Stimulated activated CD4-positive, alpha-beta T cell treated with anti-CD3 and anti-CD28 coated beads, Interleukin-2, amount 100 ng/mL, for 24 hours (primary cell): ENCODE measurements at places on chromosomes 3 and 15.

GRCh38 chr15:100994597-100995446 lies 75.7 kb downstream of the LRRK1 start:
- no peak for DNase-seq

GRCh38 chr3:20458994-20459716 lies 273.1 kb upstream of the SGO1 start:
- no peak for DNase-seq

DNA sequence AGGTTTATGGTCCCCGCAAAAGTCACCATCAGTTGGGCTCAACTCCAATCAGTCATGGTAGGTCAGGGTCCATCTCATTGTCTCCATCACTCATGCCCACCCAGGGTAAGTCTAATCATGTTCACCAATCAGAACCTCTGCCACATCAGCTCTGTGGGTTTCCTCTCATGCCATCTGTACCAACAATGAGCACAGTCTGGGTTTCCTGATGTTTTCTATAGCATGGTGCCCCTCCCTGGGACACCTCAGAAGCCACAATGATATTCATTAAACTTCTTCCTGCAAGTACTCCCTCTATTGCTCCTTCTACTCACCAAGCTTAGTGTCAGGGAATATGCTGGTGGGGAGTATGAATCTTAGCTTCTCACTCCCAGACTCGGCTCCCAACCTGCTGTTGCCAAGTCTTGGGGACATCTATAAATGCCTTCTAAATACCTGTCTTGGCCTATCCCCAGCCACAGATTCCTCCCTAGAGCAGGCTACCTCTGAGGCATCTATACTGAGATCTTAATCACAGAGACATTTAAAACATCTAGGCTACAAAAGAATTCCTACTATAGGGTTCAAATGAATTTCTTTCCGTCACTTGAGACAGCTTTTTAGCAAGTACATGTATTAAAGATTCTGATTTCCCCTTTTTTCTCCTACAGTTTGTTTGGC lies 5.0 kb upstream of the CCR2 start:
- no peak for DNase-seq

DNA sequence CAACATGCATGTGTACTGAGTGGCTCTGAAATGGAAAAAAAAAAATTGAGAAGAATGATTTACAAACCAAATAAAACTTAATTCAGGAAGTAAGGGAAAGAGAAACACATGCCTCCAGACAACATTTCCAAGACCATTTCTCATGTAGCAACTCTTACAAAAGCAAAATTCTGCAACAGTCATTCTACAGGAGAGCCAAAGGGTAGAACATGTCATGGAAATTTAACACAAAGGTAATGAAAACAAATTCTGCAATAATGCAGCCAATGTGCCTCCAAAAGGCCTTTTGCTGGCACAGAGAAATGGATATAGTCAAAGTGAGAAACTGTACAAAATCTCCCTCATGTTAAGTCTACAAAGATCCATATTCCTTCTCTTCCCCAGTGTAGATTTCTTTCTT lies 4.0 kb downstream of the PEX11A start:
- no peak for DNase-seq

DNA sequence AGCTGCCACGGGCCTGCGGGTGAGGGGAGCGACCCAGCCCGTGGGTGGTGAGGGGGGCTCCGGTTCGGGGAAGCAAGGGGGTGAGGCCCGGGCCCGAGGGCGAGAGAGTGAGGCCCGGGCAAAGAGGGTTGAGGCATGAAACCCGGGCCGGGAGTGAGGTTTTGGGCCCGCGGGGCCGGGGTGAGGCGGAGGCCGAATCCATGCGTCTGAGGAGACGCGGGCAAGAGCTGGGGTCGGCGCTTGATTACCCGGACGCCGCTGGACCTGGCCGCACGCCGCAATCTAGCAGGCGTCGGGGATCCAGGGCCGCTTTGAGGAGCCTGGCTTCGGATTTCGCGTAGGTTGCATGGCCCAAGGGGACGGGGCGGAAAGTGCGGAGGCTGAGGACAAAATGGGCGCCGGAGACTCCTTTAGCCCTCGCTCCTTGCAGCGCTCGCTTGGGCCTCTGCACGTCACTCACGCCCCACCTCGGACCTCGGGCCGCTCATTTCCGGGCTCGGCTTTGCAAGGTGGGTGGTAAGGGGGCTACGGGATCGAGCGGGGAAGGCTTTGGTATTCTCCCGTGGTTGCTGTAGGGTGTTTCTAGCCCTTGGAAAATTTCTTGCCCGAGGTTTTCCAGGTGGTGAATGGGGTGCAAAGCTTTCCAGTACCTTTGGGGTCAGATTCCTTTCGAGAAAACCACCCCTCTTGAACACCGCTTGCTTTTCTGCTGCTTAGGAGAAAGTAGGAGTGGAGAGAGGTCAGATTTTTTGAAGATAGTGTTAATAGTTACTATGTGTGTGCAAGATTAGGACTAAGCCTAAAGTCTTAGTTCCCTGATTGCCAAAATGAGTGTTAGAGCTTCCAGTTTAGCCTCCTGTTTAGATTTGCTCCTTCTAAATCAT lies 827 bp downstream of the SLC25A36 start:
- DNase-seq: peak; percentile 41

GRCh38 chr3:108603691-108604090 lies 14.2 kb downstream of the DZIP3 start:
- no peak for DNase-seq

- no peak for DNase-seq
Observed at GRCh38 chr15:50257332-50257731, 8.2 kb downstream of the HDC start.

DNA sequence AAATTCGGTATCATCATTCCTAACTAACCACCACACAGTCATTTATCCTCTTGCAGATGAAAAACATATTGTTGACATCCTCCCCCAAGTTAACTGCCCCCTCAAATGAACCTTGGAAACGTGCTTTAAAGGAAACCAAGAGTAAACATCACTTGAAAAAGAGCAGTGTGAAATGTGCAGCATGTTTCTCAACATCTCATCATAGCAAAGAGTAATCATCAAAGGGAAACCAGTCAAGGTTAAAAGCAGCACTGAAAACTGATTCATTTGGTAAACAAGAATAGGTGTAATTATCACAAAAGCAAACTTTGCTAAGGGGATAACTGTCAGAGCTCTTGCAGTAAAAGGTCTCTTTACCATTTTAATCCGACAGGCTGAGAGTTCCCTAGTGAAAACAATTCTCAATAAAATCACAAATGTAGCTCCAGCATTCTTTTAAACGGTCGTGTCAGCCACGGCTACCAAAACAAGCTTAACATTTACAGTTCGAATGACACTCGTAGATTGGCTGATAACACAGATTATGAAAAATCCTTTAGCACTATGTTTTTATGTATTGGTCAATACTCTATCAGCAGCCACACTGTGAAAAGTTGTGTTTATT lies 461.0 kb downstream of the GBE1 start:
- DNase-seq: no peak

DNA sequence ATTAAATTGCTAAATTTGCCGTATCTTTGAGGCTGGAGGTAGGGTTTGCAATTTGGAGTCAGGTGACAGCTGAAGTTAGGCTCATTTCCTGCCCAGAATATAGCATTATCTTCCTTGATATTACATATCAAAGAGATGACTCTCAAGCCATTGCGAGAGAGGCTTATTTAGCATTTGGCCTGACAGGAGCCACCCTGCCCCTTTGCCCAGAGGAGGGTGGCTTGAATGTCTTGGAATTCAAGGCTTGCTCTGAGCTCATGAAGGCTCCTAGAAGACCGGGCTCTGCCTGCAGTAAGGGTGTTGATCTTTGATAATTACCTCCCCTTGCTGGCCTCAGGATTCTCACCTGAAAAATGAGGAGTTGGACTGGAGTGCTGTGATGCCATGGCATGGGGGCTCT lies 251.4 kb upstream of the C2CD4B start:
- no peak for DNase-seq

DNA sequence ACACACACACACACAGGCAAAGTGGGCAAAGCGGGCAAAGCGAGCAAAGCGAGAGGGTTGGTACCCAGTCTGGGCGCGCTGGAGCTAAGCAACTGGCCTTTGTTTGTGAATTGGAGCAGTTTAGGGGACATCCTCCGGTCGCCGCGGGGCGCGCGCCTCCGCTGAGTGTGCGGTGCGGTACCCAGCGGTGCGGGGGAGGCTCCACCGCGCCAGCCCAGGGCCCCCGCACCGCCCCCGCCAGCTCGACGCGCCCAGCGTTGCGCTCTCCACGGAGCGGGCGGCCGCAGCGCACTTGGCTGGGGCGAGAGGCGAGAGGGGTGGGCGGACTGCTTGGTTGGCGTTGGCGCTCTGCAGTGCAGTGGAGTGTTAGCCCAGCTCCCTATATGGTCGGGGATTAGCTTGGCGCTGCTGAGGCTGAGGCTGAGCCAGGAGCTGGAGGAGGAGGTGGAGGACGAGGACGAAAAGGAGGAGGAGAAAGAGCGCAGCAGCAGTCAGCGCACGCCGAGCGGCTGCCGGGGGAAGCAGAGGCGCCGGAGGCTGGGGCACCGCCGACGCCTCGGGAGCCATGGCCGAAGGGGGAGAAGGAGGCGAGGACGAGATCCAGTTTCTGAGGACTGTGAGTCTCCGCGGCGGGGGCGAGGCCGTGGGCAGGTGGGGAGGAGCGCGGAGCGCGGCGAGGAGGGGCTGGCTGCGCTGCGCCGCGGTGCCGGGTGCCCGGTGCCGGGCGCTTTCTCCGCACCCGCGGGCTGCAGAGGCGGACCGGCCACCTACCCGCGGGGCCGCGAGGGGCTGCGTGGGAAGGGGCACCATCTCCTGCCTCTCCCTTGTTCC lies at the start of gene RYR3:
TSS of gene RYR3 (plus strand) at position 487 of the 831 bp plus-strand sequence. CDS start at position 566, 79 bp downstream.
- DNase-seq: peak; percentile 4

- DNase-seq: no peak
Observed at GRCh38 chr3:45412763-45413162, 24.4 kb downstream of the LARS2 start.

GRCh38 chr15:101447168-101447533 lies 42.4 kb downstream of the PCSK6 start:
- DNase-seq: no peak

- no peak for DNase-seq
Observed at GRCh38 chr3:43852066-43852465, 161.3 kb downstream of the ABHD5 start.

- DNase-seq: no peak
Observed at GRCh38 chr15:71595846-71596553, 214.4 kb upstream of the NR2E3 start.

GRCh38 chr3:193960487-193961274 lies 175.3 kb upstream of the HES1 start:
- no peak for DNase-seq

- DNase-seq: no peak
Observed at GRCh38 chr15:22919171-22919570, 61.0 kb downstream of the CYFIP1 start.

- no peak for DNase-seq
Observed at GRCh38 chr3:13028010-13028821, 45.0 kb downstream of the IQSEC1 start.

DNA sequence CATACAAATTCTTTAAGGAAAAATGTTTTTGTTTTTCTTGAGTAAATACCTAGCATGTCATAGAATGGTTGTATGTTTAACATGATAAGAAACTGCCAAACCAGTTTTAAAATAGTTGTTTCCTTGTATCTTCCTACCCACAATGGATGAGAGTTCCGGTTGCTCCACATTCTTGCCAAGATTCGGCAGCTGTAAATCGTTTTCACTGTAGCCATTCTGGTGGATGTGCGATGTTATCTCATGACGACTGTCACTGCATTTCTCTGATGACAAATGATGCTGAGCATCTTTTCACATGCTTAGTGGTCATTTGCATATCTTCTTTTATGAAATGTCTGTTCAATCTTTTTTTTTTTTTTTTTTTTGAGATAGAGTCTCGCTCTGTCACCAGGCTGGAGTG lies 36.6 kb upstream of the SH3GL3 start:
- DNase-seq: no peak

DNA sequence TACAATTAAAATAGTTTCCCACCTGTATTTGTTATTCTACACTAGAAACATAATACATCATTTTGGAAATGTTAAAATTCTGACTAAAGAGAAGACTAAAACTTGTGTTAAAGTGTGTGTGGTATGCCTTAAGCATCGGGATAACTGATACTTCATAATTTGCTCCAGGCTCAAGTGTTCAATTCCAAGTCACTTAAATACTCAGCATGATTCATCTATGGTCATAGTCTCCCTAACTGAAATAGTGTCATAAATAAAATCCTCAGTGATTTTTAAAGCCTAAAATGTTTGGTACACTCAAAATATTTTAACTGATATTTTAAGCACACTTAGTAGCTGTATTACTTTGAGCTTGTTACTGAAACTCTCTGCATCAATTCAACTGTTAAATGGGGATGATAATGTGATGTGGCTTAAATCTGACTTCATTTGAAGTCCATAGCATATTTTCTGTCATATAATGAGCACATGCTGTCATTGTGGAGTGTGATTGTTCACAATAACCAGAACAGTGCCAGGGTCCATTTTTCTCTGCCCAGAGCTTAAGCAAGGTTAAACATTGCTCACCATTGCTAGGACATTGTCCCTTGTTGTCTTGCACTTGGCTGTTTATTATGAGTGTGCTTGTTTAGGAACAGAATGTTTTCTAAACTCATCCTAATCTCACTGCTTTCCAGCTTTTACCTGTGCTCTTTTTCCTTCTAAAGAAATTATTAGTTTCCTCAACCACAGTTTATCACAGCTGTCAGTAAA lies 122.2 kb downstream of the KLHL25 start:
- DNase-seq: no peak

DNA sequence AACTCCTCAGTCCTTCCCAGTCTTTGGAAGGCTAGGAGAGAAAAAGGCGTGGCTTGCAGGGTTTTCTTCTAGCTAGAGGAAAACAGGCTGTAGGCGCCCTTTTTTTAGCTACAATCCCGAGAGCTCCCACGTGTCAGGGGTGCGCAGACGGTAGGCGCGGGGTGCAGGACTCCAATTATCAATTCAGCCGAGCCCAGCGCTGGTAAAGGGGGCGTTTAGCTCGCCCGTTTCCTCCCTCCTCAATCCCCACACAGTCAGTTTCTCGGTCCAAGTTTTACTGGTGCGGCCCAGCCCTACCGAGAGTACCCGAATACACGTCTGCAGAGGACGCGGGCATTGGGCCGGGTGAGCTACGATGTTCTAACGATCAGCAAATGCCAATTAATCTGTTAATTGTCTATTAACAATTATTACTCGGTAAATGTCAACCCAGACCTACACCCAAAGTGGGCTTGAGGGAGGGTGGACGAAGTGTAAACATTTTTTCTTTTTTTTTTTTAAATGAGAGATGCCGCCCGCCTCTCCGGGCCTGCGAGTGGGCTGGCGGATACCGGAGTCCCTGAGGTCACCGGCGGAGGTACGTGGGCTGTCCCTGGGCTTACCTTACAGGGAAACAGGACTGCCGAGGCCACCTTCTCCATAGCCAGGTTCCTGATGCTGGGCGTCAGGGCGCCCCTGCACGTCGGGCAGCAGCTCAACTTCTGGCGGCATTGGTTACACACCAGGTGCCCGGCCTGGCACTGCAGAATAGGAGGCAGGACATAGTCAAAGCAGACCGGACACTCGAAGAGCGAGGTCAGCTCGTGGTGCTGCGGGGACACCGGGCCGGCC lies 923 bp downstream of the SIAH2 start:
- peak; percentile 56 for DNase-seq

- DNase-seq: no peak
Observed at GRCh38 chr15:63565536-63566186, 31.5 kb upstream of the FBXL22 start.

- no peak for DNase-seq
Observed at GRCh38 chr3:64341296-64341695, 116.0 kb upstream of the PRICKLE2 start.

- DNase-seq: no peak
Observed at GRCh38 chr15:38626443-38627050, 61.9 kb upstream of the RASGRP1 start.
